ENCODE measurements at places on chromosomes 2 and 18.

DNA sequence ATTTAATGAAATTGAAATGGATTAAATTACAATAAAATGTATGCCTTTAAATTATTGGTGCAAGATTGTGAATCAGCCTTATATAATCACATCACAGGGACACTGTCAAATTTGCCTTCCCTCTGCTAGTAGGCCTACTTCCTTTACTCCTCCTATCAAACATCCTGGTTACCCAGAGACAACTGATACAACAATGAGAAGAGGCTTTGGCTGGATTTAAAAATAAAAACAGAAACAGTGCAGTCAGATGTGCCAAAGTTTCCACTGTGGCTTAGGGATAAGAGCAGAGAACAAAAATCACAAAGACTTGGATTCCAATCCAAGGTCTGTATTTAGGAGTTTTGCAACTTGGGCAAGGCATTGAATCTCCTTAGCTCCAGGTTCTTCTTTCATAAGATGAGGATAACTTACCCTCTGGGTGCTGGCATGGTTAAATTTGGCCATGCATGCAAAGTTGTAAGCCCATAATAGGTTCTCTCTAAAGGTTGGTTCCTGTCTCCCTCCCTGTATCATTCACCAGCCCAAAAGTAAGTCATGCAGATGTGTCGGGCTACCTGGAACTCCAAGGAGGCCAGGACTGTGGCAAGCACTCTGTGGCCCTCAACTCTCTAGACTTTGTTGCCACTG is 99.3 kb upstream of the LRATD1 start:
- no peak for DNase-seq

- DNase-seq, result no peak
Observed at GRCh38 chr2:215756346-215756730, 257.0 kb downstream of the MREG start.

DNA sequence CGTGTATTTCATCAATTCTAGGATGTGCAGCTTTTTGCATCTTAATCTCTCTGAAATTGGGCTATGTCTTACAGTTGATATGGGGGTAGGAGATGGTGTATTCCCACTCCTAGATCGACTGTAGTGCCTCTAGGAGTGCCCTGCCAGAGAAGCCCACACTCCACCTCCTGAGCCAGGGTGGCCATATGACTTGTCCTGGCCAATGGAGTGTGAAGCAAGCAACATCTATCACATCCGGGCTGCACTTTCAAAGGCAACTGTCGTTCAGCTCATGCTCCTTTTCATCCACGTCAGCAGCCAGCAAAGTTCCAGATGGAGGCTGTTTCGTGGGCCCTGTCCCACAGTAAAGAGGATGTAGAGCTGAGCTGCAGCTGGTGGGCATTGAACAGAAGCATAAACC is 149.4 kb upstream of the SLC1A4 start:
- no peak for DNase-seq

- DNase-seq, result no peak
Observed at GRCh38 chr2:74261204-74261864, 62.9 kb downstream of the MTHFD2 start.

DNA sequence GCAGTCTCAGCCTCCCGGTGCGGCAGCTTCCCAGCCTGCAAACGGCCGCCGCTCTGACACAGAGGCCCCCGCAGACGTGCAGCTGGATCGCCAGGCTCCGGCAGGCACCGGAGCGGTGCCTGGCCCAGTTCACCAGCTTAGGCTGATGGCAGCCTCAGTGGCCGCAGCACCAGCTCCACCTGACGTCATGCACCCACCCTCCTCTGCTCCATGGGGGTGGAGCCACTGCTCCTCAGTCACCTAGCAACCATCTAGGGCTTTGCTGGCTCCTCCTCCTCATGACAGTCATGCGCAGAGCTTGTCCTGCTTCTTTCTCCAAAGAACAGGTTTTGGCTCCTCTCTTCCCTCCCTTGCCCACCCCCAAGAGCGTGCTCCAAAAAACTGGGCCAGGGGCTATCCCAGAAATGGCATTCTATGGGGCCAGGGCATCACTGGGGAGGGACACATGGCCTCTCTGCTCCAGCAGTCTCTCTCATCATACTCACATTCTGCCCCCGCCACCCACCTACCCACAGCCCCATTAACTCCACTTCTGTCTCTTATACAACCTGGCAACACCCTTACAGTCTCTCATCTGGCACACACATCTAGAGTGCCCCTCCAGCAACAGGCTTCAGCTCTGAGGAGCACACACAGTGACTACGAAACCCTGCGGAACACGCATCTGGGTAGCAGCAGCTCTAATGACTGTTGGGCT is 5.5 kb downstream of the DCTN1 start:
- DNase-seq, result no peak

GRCh38 chr2:46167924-46168323 is 129.3 kb upstream of the EPAS1 start:
- DNase-seq, result no peak

- DNase-seq, result no peak
Observed at GRCh38 chr2:16129716-16130540, 189.6 kb downstream of the MYCN start.

DNA sequence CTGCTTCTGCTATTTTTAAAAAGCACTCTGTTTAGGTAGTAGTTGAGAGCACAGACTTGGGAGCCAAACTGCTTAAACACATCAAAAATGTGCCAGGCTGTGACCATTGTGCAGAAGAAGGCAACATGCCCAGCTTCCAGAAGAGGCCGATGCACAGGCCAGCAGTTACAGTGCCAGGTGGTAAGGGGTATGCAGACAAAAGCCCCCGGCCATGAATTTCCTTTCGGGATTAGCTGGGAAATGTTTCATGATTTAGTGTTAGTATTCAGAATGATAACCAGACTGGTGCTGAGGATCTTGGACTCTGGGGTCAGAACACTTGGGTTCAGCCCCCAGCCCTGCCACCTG is 40.0 kb upstream of the ATG16L1 start:
- no peak for DNase-seq

DNA sequence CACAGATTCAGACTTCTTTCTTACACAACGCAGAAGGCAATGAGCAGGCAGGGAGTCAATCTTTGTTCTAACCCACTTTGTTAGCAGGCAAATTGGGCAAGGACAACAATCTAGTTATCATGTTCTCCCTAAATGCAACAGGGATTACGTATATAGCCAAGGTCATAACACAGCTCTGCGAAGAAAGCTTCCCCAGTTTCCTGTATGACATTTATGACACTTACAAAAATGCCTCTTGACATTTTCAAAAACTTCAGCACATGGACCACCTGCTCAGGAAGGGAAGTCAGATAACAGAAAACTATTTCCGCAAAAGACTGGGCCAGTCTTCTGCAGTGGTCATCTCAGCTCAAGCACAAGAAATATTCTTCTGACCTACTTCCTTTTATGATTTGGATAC is 106.1 kb downstream of the IRS1 start:
- no peak for DNase-seq

DNA sequence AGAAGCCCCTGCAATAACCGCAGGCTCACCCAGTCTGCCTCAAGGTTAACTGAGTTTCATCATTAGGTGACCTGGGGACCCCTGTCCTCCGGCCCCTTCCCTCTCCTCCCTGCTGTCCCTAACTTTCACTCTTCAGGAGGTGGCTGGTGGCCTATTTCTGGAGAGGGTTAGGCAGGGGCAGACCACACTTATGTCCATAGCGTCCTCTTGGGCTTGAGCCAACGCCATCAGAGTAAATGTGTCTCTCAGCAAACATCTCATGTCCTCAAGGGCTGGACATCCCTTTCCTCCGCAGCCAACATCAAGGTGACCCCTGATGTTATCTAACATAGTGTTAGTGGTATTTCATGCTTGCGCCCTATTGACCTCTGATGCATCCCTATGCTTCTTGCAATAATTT is 114.8 kb downstream of the BCL11A start:
- DNase-seq, result no peak

DNA sequence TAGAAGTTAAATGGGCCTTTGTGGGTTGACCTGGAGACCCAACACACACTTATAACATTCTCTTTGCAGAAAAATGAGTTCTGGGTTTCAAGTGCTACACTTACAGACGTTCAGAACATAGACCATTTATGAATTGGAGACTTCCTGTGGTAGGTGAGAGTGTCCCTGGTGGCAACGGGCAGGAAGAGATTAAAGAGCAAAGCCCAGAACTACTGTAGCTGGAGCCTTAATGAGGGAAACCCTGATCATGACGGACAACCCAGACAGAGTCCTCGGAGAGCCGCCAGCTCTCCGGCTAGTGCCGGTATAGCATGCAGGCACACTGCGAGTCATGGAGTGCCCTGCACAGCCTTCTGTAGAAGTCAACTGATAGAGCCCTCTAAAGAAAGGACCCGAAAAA is 44.5 kb upstream of the RMDN2 start:
- no peak for DNase-seq

GRCh38 chr2:192948316-192948715 is 753.6 kb upstream of the TMEFF2 start:
- DNase-seq, result no peak

GRCh38 chr2:111883661-111884591 is at the start of gene ANAPC1:
ANAPC1 (minus strand) TSS chr2:111884193; CDS start chr2:111880825, 3,368 bp downstream.
- DNase-seq, result peak; percentile 75

DNA sequence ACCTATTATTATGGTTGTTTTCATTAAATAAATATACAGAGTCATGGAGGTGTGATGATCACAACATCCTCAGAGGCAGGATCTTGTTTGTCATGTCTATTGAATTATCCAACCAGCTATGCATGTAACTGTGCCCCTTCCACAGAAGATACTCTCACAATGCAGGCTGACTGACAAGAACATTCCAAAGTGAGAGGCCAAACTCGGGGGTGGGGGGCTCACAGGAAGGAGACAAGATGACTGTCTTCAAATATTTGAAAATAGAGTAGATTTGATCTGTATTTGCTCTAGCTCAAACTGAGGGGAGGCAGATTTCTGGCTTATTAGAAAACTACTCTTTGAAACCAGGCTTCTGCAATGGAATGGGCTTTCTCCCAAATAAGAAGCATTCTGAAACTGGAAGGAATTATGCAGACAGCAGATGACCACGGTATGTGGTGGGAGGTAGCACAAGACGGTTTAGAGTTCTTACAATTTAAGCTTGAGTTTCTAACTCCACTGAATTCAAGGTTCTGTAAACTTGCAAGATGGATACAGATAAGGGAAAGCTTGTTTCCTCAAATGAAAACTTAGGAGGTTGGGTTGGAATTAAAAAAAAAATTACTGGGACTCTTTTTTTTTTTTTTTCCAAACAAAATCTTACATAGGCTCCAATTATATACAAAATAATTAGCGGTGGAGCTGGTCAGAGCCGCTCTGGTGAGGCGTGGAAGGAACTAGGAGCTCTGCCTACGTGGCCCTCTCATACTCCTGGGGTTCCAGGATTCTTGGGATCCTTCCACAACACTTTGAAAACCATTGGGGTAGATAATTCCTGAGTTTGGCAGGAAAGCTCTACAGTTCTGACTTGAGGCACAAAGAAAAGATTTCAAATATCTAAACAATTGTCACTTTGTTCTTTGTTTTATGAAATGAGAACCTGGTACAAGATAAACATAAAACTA is 79.3 kb downstream of the PLA2R1 start:
- no peak for DNase-seq

- DNase-seq, result no peak
Observed at GRCh38 chr18:79460481-79461300, 65.0 kb downstream of the NFATC1 start.

DNA sequence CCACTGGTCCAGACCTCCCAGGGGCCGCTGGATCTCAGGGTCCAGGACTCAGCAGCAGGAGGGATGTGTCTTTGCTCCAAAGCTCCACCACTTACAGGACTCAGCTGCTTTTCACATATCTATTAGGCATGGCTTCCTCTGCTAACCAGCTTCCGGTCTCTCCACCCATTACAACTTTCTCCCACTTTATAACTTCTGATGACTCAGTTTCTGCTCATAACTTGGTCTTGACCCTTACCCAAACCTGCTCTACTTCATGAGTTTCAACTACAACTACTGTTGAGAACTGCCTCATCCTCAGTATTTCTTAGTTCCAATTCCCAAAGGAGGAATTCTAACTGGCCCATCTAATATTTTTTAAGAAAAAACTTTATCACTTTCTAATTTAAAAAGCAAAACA is 17.2 kb downstream of the SULT1C2 start:
- no peak for DNase-seq

- DNase-seq, result no peak
Observed at GRCh38 chr2:212713681-212714080, 175.1 kb upstream of the ERBB4 start.

GRCh38 chr2:20401489-20401835 is 45.4 kb upstream of the RHOB start:
- no peak for DNase-seq

GRCh38 chr2:237324837-237325236 is 89.1 kb downstream of the COL6A3 start:
- DNase-seq, result no peak

DNA sequence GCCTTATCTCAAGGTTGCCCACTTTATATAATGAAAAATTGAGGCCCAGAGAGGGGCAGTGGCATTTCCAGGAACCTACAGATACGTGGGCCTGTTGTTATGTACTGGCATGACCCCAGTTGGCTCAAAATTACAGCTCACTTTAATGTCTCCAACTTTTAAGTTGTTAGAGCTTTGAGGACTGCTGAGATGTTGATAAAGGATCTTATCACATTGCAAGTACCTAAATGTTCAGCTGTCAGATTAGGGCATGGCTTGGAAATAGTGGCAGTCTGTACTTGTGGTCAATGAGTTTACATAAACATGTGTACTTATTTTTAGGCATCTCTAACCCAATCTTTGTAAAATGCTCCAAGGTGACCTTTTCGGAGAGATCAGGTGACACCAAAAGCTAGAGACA is 14.6 kb downstream of the SLC4A5 start:
- DNase-seq, result no peak

GRCh38 chr18:12946549-12947284 is 1.1 kb upstream of the SEH1L start:
- DNase-seq, result no peak

DNA sequence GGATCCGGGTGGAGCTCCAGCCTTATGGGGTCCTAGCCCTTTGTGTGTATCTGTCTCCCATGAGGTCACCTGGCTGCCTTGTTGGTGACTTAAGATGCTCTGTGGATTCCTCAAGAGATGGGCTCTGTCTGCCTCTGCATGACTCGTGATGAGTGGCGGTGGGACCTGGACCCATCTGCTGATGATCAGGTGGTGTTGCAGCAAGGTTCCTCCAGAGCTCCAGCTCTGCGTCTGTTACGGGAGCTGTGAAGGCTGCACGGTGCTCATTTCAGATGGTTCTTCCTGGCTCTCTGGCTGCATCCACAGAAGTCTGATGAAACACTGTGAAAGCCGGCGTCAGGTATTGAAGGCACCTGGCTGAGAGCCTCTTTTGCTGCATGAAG is 2.4 kb downstream of the AGAP1 start:
- DNase-seq, result no peak

DNA sequence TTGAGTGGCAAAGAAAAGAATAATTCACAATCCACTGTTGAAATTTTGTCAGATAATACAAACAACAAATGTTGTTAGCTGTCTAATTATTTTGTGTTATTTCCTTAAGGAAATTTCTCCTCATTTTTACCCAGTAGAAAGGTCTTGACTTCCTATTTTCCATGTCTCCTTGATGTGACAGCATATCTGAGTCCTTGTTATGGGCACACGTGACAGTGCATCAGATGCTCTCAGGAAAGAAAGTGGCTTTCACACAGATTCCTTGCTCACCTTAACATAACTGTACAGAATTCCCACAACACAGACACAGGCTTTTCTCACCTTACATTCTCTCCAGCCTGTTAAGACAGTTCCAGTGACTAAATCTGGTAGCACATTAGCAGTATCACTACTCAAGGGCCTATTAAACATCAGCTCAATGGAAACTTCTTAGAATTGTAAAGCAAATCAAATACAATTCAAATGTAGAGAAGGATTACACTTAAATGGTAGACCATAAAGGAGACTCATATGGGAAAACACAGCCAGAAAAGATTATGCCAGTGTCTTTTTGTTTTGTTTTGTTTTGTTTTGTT is 30.2 kb upstream of the GPR55 start:
- DNase-seq, result no peak

- DNase-seq, result no peak
Observed at GRCh38 chr2:112488201-112488600, 6.2 kb downstream of the TTL start.
